A673 (cell line): ENCODE measurements at places on chromosomes 3 and 15. TPM values are rescaled to one million over a fixed set of nuclear protein-coding genes. Genes with fewer than 3 reads are reported as not detected.
A peak's percentile ranks its signal among the peaks of the same experiment; 100 is the strongest.

Gene CFAP91
- 0.68 and 0.75 TPM in 2 replicates for total RNA-seq

Gene NR1I2
- total RNA-seq = not detected in 2 replicates

- DNase-seq = no peak
These were observed 1.4 kb downstream of the U2SURP start for GRCh38 chr3:143002727-143003126.

DNA sequence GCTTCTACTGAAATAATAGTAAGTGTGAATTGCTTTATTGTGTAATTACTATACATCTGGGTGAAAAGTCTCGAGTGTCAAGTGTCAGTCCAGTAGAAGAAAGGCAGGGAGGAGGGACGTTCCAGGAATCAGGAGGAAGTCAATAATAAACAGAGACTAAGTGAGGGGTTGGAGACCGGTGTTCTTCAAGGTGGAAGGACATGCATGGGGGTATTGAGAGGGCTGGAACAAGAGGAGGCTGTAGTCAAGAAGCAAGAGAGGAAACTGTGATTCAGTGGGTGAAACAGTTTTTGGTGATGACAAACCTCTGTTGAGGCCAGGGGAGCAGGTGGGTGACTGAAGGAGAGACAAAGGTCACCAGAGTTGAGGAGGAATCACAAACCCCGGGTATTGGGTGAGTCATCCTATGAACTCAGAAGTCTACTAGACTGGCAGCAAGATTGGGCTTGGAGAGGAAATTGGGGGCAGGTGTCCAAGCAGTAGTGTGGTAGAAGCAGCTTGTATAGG lies 11.6 kb upstream of the SCAMP5 start:
- no peak for DNase-seq

DNA sequence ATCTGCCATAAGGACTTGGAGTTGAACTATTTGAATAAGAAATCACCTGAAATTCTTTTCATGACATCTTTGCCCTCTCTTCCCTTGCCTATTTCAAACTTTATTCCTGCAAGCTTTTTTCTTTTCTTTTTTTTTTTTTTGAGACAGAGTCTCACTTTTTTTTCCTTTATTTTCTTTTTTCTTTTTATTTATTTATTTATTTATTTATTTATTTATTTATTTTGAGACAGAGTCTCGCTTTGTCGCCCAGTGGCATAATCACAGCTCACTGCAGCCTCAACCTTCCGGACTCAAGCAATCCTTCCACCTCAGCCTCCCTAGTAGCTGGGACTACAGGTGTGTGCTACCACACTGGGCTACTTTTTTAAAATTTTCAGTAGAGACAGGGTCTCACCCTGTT lies 369.3 kb upstream of the ATP11B start:
- no peak for DNase-seq

DNA sequence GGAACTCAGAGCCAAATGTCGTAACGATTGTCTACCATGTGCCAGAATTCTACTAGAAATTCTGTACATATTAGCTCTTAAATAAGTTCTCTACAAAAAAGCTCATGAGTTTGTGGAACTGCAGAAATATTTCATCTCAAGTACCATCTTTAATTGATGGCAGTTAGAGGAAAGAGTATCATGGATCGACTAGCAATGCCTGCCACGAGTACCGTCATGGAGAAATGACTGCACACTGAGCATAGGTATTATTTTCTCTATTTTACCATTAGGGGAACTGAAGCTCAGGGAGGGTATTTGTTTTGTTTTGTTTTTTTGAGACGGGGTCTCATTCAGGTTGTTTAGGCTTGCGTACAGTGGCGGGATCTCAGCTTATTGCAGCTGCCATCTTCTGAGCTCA lies 2.8 kb downstream of the RPUSD3 start:
- DNase-seq = no peak

GRCh38 chr3:115518100-115518852 lies 105.0 kb upstream of the GAP43 start:
- peak; percentile 99 for DNase-seq

DNA sequence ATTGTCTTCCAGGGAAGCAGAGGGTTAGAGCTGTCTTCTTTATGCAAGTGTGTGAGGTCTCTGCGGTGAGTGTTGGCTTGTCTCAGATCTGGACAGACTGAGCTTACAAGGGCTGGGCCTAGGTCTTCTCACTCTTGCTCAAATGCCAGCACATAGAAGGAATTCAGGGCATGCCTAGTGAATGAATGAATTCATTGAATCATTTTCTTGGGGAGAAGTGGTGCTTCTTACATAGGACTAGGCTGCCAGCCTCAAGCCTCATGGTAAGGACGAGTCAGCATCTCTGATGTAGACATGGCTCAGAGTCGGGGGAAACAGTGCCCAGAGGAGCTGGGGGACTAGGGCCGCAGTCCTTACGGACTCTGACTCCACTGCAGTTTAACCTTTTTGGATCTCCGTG lies 17.2 kb downstream of the MKRN2 start:
- no peak for DNase-seq
